ENCODE measurements at places on chromosomes 11 and 22.

DNA sequence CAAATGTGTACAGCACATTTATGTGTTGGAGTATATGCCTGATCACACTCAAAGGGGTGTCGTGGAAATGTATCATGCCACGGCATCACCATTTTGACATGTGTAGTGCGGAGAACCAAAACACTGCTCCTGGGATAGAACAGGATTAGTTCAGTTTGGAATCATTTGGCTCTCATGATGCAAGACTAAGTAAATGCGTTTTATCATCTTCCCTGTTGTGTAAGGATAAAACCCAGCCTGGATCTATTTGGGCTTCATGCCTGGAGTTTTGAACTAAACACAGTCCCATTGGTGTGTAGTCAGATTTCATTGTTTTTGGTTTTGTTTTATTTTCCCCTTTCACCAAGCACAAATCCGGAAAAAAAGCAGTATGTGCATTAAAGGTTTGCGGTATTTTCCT lies 574.3 kb downstream of the NTM start:
- no peak for DNase-seq

GRCh38 chr22:43197271-43197941 lies 10.5 kb upstream of the TTLL12 start:
- DNase-seq, result no peak

DNA sequence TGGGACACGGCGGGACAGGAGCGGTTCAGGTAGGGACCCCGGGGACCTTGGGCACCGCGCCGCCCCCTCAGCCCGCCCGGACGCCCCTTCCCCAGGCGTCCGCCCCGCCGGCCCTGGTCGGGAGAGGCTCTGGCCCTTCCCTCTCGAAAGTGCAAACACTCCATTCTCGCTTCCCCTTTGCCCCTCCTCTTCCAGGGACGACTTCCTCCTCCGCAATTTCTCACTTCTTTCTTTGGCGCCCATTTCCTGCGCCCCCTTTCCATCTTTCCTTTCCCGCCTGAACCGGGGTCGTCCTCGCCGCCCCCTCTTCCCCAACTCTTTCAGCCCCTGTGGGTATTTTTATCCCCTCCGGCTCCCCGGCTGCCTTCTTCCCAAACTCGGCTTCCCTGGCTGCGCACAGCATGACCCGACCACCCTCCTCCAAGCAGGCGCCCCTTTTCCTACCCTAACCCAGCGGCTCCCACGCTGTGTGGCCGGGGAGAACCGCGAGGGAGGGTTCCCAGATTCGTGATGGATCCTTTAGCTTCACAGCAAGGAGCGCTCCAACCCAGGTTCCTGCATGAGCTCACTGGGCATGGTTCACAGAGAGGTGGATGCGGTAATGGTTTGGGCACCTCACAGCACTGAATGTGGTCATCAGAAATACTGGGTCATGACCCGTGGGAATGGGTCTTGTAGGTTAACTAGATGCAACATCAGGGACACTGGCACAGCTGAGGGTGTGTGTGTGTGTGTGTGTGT lies 689 bp downstream of the RAB39A start:
- DNase-seq, result no peak

- DNase-seq, result no peak
Observed at GRCh38 chr11:117218133-117218915, 13.5 kb downstream of the PCSK7 start.

DNA sequence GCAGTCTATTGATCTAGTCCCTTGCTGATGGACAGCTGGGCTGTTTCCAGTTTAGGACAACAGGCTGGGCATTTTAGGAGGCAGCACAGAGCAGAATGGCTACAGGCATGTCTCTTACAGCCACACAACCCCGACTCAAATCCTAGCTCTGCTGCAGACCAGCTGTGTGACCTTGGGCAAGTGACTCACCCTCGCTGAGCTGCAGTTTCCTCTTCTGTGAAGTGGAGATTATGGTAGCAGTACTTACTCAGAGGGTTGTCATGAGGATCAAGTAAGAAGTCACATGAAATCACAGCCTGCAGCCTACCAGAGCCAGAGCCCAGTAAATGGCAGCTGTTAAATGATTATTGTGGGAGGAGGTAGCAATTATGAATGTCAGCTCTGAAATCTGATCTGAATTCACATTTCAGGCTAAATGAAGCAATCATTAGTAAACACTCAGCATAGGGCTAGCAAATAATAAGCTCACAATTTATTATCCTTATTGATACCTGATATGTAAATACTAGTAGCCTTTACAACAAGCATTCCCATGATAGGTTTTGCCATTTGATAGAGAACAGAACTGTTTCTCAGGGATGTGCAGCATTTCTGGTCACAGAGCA lies 58.9 kb downstream of the MYEOV start:
- DNase-seq, result no peak

GRCh38 chr11:118744046-118744445 lies 46.9 kb downstream of the DDX6 start:
- DNase-seq, result no peak

GRCh38 chr11:75592715-75593114 lies 30.7 kb downstream of the SERPINH1 start:
- DNase-seq, result no peak

DNA sequence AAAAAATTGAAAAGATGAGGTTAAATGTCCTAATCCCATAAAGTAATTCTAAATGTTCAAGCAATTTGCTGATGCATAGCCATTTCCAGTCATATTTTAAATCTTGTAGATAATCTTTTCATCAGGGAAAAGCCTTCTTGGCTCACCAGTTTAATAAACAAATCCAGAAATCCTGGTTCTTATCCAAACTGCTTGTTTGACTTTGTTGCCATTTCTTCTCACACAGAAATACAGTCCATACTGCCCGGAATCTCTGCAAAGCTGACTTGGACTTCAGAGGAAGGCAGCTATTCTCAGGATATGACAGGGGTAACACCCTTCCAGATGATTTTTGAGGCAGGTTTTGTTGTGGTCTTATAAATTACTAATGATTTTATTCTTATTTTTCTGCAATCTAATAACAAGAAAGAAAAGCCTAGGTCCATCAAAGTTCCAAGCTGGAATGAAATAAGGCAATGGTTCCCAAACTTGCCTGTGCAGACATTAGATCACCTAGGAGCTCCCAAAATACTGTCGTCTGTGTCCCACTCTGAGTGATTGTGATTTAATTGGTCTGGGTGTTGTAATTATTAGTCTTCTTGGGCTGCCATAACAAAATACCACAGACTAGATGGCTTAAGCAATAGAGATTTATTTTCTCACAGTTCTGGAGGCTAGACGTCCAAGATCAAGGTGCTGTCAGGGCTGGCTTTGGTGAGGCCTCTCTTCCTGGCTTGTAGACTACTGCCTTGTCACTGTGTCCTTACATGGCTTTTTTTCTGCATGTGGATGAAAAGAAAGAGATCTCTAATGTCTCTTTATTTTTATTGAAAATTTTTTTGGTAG lies 55.1 kb upstream of the RCE1 start:
- DNase-seq, result no peak

DNA sequence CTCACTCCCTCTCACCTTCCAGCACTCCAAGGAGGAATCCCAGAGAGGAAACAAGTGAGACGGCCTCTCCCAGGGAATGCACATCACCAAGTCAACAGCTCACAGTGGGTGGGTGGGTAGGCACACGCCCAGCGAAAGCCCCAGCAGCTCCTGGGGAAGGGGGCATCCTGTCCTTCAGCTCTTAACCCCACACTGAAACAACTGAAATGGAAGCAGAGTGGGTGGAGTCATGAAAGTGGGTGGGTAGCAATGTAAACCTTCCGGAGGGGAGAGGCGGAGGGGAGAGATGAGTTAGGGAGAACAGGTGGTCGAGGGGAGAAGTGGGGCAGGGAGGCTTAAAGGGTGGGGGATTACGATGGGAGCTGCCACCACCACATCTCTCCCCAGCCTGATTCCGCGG lies 5.4 kb downstream of the MCHR1 start:
- no peak for DNase-seq

- DNase-seq, result no peak
Observed at GRCh38 chr11:82225930-82226329, 507.7 kb downstream of the FAM181B start.

- DNase-seq, result no peak
Observed at GRCh38 chr11:67411785-67412152, 3.7 kb upstream of the CARNS1 start.

DNA sequence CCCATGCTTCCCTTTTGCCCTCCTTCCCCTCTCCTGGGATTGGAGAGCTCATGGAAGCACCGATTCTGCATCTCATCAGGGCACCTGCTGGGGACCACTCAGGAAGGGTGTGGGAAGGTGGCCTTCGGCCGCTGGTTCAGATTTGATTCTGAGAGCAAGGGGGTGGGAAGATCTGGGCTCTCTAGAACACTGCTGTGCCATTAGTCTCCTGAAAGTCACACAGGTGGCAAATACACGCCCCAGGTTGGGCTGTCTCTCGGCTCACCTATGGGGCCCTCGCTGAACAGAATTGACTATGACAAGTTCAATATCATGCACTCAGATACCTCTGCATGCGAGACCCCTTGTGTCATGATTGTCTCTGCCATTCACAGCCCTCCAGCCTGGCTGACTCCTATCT lies 12.8 kb upstream of the APOBEC3A start:
- no peak for DNase-seq

- peak; percentile 15 for DNase-seq
Observed at GRCh38 chr11:2987881-2988861, 4.0 kb downstream of the NAP1L4 start.

DNA sequence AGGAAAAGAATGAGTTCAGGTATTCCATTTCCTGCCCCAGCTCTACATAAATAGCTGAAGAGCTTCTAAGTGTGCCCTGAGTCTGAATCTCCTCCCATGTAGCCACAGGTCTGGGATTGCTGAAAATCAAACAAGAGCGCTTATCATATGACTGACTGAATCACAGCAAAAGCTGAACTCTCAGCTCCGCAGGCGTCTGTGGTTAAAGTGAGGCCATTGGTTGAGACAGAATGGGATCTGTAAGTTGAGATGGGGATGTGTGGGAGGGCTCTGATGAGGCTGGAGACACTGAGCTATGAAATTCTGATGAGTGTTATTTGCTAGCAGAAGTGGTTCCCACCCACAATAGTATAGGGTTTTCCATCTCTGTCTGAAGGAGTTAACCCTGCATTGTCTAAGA lies 637.0 kb downstream of the OPCML start:
- no peak for DNase-seq

GRCh38 chr11:19187833-19188258 lies 13.9 kb downstream of the CSRP3 start:
- DNase-seq, result no peak

- DNase-seq, result no peak
Observed at GRCh38 chr11:10441652-10442503, 13.2 kb upstream of the AMPD3 start.

DNA sequence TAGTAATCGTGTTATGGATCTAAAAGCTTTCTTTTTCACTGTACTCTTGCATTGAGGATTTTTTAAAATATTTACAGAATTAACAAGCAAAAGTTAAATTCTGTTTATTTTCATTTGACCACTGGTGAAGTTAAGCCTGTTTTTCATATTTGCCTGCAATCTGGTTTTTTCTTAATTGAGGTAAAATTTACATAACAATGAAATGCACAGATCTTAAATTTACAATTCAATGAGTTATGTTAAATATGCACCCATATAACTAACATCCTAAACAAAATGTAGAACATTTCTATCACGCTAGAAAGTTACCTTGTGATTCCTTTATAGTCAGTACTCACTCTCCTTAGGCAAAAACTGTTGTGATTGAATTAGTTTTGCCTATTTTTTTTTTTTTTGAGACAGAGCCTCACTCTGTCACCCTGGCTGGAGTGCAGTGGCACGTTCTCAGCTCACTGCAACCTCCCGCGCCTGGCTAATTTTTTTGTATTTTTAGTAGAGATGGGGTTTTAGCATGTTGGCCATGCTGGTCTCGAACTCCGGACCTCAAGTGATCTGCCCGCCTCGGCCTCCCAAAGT lies 54.5 kb upstream of the WEE1 start:
- no peak for DNase-seq

DNA sequence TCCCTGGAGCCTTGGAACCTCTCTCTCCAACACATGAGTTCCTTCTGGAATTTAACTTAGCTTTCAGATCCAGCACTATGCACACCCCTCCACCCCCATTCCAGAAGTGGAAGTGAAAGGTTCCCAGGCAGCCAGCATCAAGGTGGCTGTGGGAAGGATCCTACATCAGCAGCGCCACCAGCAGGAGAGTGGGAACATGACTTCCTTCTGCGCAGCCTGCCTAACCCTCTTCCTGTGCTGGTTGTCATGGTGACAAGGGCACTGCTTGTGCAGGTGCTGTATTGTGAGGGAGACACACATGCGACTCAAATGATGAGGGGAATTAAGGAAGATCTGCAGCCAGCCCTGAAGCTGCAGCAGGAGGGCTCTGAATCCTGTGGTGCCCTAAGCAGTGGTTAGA lies 904.5 kb upstream of the API5 start:
- DNase-seq, result no peak

- no peak for DNase-seq
Observed at GRCh38 chr11:134170177-134170918, 53.4 kb downstream of the NCAPD3 start.

- no peak for DNase-seq
Observed at GRCh38 chr22:40838486-40838885, 18.0 kb downstream of the ST13 start.

DNA sequence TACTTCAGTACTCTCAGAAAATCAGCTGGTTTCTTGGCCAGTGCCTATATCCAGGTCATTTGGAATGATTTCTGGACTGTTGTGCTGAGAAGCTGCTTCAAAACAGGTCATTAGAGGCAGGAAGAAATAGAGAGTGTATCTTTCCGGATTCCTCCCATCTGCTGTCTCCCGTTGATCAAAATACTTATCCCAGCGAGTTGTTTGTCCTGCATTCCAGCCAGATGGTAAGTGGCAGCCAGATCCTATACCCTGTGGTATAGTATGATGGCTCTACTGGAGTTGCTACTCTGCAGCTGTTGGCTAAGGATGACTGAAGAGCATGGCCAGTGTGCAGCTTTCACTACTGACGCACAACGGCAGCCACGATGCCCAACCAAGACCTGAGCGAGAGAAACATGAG lies 560.9 kb upstream of the ANO5 start:
- DNase-seq, result no peak

GRCh38 chr22:20141186-20142077 lies 9.4 kb downstream of the CCDC188 start:
- no peak for DNase-seq

- no peak for DNase-seq
Observed at GRCh38 chr22:45077826-45078334, 68.1 kb upstream of the PHF21B start.

GRCh38 chr22:50148991-50149721 lies 21.4 kb upstream of the PANX2 start:
- peak; percentile 62 for DNase-seq

GRCh38 chr11:20283475-20283874 lies 80.0 kb upstream of the HTATIP2 start:
- DNase-seq, result no peak
